Iris pigment epithelial cell (primary cell): ENCODE measurements at places on chromosomes 2 and 18.

GRCh38 chr2:20868377-20868776 is 45.5 kb upstream of the LDAH start:
- no peak for DNase-seq

GRCh38 chr2:33363325-33364298 is 112.8 kb upstream of the RASGRP3 start:
- peak; percentile 86 for DNase-seq

DNA sequence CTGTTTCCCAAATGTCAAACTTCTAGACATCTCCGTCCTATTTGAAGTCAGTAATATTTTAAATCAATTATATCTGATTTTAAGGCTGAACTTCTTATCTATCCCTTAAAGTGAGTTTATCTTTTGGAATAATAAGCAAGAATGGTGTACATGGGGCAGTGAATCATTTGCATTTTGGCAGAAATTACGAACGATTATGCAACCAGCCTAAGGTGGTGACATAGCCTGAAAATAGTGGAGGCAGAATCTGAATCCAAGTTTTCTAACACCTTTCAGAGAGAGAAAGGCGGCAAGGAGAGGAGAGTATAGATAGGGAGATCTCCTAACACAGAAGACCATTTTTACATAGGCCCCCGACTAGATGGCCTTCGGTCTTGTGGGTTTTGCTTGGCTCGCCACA is 10.7 kb downstream of the ZBTB14 start:
- DNase-seq: peak; percentile 41

DNA sequence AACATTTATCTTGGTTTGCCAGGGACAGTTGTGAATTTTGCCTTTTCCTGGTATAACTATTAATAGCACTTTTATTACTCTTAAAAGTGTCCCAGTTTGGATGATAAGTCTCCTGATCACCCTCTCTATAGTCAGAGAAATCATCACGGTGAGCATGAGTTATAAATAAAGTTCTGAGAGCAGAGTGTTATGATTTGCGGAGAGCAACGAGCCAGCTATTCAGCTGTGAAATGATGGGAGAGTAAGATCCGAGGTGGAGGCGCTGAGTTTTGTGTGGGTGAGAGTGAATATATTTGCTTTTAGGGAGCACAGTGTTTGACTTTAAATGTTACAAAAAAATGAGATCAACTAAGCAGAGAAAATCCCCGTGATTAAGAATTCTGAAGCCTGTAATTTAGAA is 179.6 kb downstream of the DSC3 start:
- DNase-seq: no peak

GRCh38 chr2:240601831-240602160 is 15.3 kb downstream of the CAPN10 start:
- DNase-seq: no peak

- no peak for DNase-seq
Observed at GRCh38 chr2:240339411-240340360, 95.8 kb upstream of the GPC1 start.

DNA sequence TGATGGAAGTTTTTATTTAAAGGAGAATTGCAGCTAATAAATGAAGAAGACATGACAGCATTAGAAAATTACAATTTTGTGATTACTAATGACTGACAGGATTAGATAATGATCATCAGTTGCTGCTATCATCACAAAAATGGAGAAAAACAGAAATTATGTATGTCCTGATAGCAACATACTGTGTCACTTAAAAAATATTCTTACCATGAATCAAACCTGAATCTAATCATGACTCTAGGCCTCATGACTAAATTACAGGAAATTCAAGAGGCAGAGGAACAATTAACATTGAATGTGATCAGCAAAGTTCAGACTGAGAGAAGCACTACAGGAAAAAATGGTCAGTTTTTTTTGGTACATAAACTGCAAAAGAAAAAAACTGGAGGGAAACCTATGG is 147.8 kb downstream of the PMAIP1 start:
- DNase-seq: no peak

- DNase-seq: peak; percentile 50
Observed at GRCh38 chr18:25896178-25896780, 194.1 kb downstream of the SS18 start.

- no peak for DNase-seq
Observed at GRCh38 chr18:9826685-9827084, 59.1 kb upstream of the TXNDC2 start.

GRCh38 chr2:23199115-23199918 is 185.7 kb upstream of the KLHL29 start:
- DNase-seq: peak; percentile 30

DNA sequence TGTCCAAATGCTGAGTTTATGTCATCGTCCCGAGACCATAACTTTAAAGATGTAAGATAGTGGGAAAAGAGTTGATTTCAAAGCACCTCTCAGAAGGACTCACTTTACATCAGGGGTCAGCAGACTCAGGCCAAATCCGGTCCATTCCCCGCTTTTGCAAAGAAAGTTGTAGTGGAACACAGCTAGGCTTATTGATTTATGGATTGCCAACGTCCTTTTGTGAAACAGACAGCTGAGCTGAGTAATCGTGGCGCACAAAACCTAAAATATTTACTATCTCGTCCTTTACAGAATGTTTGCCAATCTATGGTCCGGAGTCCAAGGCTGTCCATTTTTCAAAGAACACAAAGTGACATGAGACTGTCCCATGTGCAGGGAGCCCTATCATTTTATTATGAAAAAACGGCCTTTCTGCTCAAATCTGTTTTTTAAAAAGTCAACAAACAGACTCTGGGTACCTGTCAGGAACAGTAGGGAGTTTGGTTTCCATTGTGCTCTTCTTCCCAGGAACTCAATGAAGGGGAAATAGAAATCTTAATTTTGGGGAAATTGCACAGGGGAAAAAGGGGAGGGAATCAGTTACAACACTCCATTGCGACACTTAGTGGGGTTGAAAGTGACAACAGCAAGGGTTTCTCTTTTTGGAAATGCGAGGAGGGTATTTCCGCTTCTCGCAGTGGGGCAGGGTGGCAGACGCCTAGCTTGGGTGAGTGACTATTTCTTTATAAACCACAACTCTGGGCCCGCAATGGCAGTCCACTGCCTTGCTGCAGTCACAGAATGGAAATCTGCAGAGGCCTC is at the start of gene IL1RN:
Gene IL1RN, plus strand, starts transcription at position 754 of the 801 bp plus-strand sequence. Its CDS starts 27 bp downstream, at position 781.
- DNase-seq: no peak

- DNase-seq: no peak
Observed at GRCh38 chr2:44163777-44164176, 4.9 kb upstream of the PPM1B start.

DNA sequence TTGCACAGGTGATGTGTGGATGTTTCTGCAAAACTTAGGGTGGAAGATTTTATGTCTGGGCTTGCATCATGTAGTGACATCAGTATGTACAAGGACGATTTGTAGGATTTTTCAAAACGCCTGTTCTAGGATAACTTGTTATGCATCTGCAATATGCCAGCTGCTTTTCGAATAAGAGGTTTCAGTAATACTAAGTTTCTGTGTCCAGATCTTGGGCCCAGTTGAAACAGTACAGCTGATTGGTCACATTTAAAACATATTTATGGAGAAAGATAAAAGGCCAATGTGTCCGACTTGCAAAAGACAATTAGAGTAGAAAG is 1.2 kb downstream of the PTPN4 start:
- peak; percentile 53 for DNase-seq

GRCh38 chr2:200296118-200296517 is 10.4 kb upstream of the SPATS2L start:
- DNase-seq: no peak

- no peak for DNase-seq
Observed at GRCh38 chr2:38494394-38494793, 108.3 kb downstream of the HNRNPLL start.

- peak; percentile 85 for DNase-seq
Observed at GRCh38 chr18:21004726-21005125, 106.9 kb downstream of the ROCK1 start.

- peak; percentile 3 for DNase-seq
Observed at GRCh38 chr2:175606010-175606841, 395.8 kb downstream of the LNPK start.

DNA sequence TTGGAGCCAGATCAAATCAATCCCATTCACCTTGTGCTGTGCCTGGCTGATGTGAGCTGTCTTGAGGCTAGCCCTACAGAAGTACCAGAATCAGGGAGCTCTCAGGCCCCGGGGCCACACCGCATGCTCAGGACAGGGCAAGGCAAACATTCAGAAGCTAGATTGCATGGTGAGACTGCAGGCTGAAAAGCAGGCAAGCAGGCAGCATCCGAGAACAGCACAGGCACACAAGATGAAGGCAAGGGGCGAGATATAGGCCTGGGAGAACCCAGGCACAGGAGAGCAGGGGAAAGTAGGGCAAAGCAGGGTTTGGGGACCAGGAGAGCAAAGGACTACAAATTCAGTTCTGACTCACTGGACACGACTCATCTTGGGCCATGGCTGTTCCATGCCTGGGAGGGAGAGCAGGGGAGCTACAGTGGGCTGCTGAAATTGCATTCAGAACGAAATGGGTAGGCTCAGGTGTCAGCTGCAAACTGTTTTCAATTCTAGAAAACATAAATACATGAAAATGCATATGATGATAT is 59.6 kb downstream of the GALNT14 start:
- DNase-seq: no peak

DNA sequence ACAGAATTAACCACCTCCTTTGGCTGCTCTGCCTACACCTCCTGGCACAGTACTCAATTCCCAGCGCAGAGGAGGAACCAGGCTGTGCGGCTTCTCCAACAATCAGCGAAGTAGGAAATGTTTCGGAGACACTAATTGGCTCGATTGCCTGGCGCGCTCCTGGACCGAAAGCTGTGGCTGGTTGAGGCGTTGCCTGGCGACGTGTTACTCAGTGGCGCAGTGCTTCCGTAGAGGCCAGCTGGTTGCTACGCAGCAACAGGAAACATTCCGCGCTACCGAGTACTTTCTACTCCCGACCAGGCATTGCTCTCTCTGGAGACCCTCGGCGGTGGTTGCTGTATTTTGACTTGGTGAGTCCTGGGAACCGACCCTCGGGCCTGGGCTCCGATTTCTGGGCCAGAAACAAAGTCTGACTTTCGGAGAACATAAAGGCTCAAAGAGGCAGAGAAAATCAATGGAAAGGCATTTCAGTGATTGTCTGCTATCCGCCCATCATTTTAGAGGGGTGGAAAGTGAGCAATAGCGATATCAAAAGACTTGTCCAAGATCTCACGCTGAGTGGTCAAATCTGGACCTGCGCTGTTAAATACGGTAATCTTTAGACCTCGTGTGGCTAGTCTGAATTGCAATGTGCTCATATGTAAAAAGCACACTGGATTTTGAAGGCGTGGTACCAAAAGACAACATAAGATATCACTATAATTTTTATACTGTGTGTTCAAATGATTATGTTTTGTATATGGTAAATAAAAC is at the start of gene DNAH6:
Gene DNAH6, plus strand, starts transcription at position 265 of the 753 bp plus-strand sequence. CDS start 1,329 bp downstream, outside the sequence.
- peak; percentile 95 for DNase-seq

DNA sequence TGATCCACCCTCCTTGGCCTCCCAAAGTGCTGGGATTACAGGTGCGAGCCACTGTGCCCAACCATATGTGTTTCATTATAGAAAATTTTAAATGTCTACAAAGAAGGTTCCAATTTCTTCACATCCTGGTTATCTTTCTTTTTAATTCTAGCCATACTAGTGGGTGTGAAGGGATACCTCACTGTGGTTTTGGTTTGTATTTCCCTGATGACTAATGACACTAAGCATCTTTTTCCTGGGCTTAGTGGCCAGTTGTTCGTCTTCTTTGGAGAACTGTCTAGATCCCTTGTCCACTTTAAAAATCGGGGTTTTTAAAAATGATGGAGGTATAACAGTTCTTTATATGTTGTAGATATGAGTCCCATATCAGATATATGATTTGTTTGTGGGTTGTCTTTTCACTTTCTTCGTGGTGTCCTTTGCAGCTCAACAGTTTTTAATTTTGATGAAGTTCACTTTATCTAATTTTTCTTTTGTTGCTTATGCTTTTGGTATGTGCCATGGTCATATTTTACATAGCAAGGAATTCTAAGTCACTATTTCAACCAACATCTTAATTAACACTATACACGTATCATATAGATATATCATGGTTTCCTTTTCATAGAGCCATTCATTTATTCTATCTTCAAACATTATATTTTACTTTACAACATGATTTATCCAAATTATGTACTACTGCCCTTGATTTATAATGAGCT is 135.0 kb upstream of the RIOK3 start:
- DNase-seq: peak; percentile 82

- DNase-seq: no peak
Observed at GRCh38 chr18:48962252-48962993, 11.7 kb upstream of the SMAD7 start.

- no peak for DNase-seq
Observed at GRCh38 chr2:5592916-5593315, 99.3 kb upstream of the SOX11 start.

- peak; percentile 59 for DNase-seq
Observed at GRCh38 chr2:181185948-181186347, 205.5 kb downstream of the UBE2E3 start.

GRCh38 chr2:85900366-85900765 is 11.6 kb upstream of the ST3GAL5 start:
- DNase-seq: no peak

GRCh38 chr18:80202264-80202998 is 44.9 kb downstream of the PARD6G start:
- DNase-seq: no peak

- DNase-seq: no peak
Observed at GRCh38 chr2:75807992-75808391, 97.3 kb upstream of the GCFC2 start.

- no peak for DNase-seq
Observed at GRCh38 chr2:29601872-29602271, 319.5 kb downstream of the ALK start.

- DNase-seq: no peak
Observed at GRCh38 chr2:62569907-62570841, 64.2 kb upstream of the TMEM17 start.

DNA sequence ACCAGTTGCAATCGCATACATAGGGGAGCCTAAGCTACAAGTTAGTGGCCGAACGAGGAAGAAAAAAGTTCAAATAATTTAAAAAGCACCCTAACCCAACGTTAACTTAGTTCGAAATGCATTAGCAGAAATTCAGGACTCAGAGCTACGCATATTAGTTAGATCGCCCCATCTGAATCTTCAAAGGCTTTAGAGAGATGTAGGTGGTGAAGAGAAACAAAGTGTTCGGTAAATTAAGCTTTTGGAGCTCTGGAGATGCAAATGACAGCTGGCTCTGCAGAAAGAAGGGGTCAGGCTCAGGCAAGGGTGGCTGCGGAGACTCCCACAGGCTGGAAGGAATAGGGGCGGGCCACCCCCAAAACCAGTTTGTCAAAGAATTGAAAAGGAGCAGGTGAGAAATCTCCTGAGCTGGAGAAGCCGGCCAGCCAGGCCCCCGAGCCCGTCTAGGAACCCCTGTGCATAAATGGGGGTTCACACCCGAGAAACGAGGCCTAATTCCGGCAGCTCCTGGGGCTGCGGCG is 621 bp downstream of the TXNL1 start:
- peak; percentile 8 for DNase-seq

DNA sequence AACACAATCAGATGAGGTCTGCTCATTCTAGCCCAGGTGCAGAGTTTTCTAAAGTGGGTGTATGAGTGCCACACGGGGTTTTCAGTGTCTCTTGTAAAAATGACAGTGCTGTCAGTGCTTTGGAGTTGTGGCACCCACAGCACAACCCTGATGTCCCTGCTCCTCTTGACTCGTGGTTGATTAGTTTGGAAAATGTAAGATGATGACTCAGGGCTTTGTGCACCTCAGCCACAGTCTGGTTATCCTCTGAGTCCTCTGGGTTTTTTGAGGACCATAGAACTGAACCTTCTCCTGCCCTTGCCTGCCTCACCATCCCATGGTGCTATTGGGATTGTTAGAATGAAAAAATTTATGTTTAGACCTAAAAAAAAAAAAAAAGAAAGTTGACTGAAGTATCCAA is 105.6 kb downstream of the MYO1B start:
- peak; percentile 48 for DNase-seq
